ENCODE measurements at places on chromosomes 4 and X.

GRCh38 chr4:133402616-133403015 lies 253.5 kb downstream of the PCDH10 start:
- DNase-seq: no peak

DNA sequence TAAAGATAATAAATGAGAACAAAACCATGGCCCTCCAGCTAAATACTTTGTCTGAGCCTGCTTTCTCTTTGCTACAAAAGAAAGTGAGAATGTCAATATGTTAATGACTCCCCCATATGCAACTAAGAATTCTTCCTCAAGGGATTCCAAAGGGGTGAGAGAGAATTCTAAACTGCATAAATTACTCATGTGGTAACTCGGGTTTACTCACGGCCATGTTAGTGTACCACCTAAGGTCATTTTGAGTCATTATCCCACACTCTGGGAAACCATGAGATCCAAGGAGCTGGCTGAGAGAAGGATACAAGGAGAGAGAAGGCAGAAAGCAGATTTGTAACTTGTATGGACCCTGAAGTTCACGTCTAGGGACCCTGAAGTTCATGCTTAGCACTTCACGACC lies 190.3 kb downstream of the DHX15 start:
- DNase-seq: no peak

- no peak for DNase-seq
Observed at GRCh38 chr4:84298023-84298718, 200.9 kb downstream of the NKX6-1 start.

- no peak for DNase-seq
Observed at GRCh38 chr4:36349938-36350549, 68.6 kb downstream of the DTHD1 start.

- no peak for DNase-seq
Observed at GRCh38 chrX:117982694-117983392, 133.8 kb downstream of the KLHL13 start.

Data from T follicular helper cell (primary cell).